Muscle of back (tissue), 13 donors: ENCODE measurements at places on chromosomes 3 and 15. TPM values are rescaled to one million over a fixed set of nuclear protein-coding genes. Genes with fewer than 3 reads are reported as not detected.

The FRMD5 gene
- polyA plus RNA-seq: 0.67 TPM

- DNase-seq: no peak
These were observed 291.7 kb downstream of the SUCLG2 start for GRCh38 chr3:67362686-67363085.

DNA sequence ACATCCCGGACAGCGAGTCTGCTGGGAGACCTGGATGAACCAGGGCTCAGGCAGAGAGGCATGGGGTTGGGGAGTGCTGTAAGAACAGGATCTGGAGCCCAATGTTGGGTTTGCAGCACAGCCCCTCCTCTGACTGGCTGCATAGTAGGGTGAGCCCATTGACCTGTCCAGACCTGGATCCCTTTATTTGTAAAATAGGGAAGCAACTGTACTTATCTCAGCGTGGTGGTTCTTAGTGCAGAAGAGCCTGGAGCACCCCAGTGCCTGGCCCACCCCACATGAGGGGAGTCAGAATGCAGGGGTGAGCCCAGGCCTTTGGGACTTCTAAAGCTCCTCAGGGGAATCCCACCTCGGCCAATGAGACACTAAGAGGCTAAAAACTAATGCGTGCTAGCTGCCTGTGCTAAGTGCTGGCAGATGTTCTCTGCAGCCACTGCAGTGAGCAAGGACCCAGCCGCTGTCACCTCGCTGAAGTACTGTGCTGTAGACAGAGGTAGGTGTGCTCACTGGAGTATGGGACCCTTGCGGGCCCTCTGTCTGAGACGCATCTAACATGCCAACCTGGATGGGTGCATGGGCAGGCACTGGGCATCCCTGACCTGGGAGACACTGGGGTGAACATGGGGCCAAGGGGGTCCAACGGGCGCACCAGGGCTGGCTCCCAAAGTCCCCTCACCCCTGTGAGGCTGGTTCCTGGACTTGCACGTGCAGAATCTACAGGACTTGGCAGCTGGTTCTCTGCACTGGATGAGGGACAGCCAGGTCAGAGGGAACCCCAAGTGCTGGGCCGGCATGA lies 95.6 kb downstream of the ATP10A start:
- no peak for DNase-seq

DNA sequence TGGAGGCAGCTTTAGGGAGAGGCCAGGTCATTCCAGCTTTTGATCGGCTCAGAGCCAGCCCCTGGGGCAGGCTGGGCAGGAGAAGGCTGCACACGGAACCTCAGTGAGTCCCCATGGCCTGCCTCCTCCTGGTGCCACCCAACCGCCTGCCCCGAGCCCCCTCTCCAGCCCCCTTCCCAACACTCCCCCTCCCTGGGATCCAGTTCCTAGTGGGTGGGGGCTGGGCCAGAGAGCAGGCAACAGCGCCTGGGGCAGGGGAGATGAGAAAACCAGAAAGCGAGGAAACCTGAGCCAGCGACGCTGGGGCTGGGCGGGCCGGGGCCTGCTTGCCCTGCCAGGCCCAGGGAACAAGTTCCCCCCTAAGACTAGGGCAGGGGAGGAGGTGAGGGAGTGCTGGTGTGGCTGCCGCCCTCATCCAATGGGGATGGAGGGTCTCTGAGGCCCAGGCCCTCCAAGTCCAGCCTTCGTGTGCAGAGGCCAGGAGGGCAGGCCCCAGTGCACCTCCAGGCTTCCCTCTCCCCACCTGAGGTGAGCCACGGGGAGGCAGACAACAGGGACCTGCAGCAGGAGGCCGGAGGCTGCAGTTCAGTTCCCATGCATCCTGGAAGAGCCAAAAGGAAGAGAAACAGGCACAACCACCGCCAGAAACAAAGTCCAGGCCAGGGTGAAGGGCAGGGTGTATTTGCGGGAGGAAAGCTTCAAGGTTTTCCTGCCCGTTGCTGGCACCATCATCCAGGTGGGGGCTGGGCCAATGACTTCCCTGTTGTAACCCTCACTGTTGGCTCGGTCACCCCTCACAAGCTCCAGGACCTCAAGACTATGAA lies 4.0 kb upstream of the SEMA3F start:
- peak; percentile 51 for DNase-seq

The WDR72 gene
- polyA plus RNA-seq: 0.38 TPM

GRCh38 chr3:112803467-112803866 lies 43.2 kb downstream of the CD200R1L start:
- peak; percentile 70 for DNase-seq

The DOCK3 gene
- polyA plus RNA-seq: 0.22 TPM

- DNase-seq: no peak
These were observed 545.5 kb upstream of the MDFIC2 start for GRCh38 chr3:70857916-70858315.

The SCN10A gene
- polyA plus RNA-seq: not detected

DNA sequence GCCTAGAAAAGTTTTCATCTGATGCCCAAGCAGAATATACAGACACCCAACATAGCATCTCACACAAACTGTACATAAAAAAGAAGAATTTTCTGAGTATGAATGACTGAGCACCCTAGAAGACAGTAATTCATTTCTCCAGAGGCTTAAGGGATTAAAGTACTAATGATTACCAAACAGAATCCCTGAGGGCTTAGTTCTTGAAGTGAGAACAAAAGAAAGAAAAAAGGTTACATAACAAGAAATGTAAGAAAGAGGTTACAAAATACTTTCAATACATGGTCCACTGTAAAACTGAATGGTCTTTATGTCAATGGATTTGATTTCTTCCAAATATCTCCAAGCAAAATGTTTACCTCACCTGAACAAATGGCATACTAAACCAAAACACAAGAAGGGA lies 9.1 kb upstream of the NEK10 start:
- DNase-seq: no peak

DNA sequence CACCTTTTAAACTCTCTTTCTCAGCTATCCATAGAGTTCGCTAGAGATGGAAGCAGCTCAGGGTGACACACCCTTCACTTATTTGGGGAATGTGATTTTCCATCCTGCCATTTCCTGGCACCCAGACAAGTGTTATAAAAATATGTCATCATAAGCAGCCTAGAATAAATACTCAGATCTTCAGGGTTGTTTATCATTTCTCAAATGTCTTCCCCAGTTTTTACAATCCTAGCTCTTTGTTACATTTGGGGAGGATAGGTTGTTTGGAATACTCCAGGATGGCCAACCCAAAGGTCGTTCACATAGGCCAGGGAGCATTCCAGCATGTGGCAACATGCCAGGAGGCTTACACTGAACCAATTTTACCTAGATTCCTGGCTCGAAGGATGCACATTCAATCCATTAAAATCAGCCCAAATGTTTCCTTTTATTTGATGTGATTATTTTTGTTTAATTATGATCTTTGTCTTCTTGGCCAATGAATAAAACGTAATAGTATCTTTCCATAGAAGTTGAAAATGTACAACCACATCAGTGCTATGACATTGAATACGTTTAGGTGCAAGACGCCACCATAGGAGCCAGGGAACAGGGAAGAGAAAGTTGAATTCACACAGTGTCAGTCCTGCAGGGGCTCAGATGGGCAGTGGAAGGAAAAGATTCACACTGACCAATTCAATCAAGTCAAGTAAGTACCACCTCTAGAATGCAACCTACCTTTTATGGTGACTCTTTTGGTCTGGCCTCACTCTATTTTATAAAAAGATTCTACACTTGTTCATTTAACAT lies 537.7 kb upstream of the MDFIC2 start:
- peak; percentile 76 for DNase-seq

The BBX gene
- 40.0 TPM for polyA plus RNA-seq

DNA sequence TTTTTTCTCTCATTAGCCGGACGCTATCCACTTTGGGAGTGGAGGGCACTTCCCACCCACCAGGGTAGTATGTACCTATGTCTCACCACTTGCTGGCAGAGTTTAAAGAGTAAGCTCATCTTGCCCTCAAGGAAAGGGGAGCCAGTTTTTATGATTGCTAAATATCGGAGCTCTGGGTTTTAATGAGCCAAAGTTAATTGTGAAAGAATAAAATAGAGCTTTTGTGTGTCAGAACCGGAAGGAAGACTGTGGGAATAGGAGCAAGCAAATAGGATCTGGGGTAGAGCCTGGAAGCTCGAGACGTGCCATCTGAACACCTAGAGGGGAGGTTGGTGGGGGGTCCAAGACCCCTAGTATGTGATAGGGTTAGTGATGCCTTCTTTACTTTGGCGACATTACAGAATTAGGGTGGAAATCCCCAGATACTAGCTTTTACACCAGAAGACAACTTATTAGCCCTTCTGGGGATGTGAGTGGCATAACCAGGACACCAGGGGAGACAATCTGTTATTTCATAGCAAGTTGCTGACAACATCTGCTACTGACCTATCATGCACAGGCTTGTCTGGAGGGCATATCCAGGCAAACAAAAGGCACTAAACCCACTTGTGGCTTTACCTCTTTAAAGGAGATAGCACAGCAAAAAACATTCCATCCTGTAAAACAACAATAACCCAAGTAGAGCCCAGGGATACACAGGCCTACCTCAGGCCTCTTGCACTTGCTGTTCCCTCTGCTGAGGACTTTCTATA lies 333.8 kb downstream of the ZNF621 start:
- no peak for DNase-seq

GRCh38 chr15:77889009-77889806 lies 188.3 kb downstream of the TBC1D2B start:
- DNase-seq: no peak

GRCh38 chr3:154018100-154018696 lies 103.0 kb upstream of the ARHGEF26 start:
- DNase-seq: no peak

DNA sequence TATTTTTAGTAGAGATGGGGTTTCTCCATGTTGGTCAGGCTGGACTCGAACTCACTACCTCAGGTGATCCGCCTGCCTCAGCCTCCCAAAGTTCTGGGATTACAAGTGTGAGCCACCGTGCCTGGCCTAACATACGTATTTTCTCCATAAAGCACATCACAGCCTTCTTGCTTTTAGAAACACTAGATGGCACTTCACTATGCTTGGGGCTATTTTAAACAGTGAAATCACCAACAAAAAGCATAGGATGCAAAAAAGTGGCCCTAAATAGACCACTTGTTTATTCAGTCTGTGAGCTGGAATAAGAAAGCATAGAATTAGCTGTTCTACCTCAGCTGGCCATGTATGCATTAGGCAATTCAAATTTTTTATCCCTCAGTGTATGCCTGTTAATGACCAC lies 46.0 kb downstream of the PRICKLE2 start:
- DNase-seq: no peak

The GHRL gene
- polyA plus RNA-seq: 0.50 TPM

GRCh38 chr3:109254770-109255169 lies 61.5 kb downstream of the DPPA2 start:
- DNase-seq: no peak

The CEMIP gene
- 1.7 TPM for polyA plus RNA-seq

The KNG1 gene
- polyA plus RNA-seq: not detected

GRCh38 chr3:128341659-128342395 lies 124.9 kb downstream of the DNAJB8 start:
- DNase-seq: no peak

DNA sequence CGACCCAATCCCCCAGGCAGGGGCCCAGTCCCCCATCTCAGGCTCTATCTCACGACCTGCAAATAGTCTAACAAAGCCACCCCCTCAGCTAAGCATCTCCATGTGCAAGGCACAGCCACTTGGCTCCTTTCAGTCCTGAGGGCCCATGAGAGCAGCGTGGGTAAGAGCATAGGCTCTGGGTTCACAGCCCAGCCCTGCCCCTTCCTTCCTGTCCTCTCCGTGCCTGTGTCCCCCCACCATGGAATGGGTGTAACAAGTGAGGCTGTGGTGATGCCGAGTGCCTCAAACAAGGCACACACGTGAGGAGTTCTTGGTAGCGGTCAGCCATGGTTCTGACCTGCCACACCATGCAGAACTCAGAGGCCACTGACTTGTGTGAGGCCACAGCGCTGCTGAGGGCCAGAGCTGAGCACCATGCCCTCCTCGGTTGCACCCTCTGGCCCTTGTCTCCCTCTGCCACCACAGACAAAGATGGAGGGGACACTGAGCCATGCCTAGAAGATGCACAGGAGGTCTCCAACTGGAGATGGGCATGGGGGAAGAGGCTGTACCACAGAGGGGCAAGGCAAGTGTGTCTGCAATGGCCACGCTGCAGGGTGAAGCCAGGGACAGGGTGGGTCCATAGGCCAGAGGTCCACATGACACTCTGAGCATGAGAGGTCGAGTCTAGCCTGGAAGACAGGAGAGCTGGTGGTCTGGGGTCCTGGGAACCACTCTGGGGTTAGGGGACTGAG lies 10.0 kb downstream of the TPRA1 start:
- no peak for DNase-seq

GRCh38 chr3:171790898-171791691 lies 19.2 kb downstream of the PLD1 start:
- no peak for DNase-seq

The TIGIT gene
- not detected for polyA plus RNA-seq

DNA sequence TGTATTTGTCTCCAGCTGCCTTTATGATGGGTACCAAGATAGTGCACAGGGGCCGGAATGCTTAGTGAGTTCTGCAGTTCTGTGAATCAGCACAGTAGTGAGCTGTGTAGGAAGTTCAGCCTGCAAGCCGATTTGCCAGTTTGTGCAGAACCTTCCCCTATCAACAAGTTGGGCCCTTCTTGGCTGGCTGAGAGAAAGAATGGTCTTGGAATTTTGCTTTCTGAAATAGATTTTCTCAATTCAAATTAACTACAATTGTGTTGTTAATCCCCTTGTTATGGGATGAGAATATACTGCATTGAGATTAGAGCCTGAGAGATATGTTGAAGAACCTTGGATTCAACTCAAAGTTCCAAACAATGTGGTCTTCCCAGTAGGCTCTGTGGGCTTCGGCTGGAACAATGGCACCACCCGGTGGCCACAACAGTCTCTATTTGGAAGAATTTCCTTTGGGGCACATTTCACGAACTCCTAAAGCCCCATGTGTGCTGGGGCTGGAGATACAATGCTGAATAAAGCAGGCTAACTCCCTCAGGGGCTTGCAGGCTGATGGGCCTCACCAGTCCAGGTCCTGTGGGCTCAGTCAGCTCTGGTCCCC lies 59.1 kb downstream of the TRIM42 start:
- no peak for DNase-seq

DNA sequence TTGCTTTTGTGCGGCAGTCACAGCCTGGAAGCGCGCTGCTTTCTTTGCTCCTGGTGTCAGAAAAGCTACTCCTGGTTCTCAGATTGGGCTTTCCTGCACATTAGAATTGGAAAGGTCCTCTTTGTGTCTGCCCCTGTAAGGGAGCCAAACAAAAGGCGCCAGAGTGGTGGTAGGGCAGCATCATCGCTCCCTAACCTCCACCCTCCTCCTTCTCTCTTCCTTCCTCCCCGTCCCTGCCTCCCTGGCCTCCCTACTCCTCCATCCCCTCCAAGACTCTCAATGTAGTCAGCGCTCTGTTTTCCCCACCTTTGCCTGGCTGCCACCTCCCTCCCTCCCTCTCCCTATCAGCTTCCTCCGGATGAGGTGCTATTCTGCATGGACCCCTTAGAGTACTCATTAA lies 65.3 kb downstream of the SH3GL3 start:
- DNase-seq: no peak

DNA sequence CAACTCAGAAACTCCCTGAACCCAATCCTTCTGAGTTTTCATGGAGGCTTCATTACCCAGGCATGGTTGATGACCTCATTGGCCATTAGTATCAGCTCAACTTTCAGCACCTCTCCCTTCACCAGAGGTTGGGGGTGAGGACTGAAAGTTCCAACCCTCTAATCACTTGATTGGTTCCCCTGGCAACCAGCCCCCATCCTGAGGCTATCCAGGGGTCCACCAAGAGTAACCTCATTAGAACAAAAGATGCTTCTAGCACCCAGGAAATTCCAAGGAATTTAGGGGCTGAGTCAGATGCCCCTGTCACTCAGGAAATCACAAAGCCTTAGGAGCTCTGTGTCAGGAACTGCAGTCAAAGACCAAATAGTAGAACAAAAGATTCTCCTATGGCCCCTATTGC lies 43.8 kb downstream of the ADAMTSL3 start:
- DNase-seq: no peak

The HESX1 gene
- 1.5 TPM for polyA plus RNA-seq

- DNase-seq: no peak
These were observed 52.4 kb upstream of the CMSS1 start for GRCh38 chr3:99765042-99765942.
